CD4-positive, alpha-beta T cell treated with Interleukin-1 beta for 1 hour (primary cell): ENCODE measurements at places on chromosomes 11 and 22.

- DNase-seq, result no peak
Observed at GRCh38 chr11:104134745-104135144, 29.2 kb downstream of the PDGFD start.

DNA sequence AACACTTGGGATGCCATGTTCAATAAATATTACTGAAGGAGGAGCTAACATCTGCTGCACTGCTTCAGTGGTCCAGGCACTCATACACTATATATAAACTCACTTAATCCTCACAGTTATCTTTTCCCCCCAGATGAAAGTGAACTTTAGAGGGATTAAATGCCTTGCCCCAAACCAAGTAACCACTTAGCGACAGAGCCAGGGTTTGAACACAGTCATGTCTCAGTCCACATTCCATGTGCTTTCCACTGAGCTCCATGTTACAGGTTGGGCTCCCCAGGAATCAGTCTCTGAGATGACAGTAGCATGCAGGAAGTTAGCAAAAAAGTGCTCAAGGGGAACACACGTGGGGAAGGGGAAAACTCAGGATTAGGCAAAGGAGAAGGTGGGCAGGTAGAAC lies 59.3 kb downstream of the ENDOD1 start:
- no peak for DNase-seq

- peak; percentile 67 for DNase-seq
Observed at GRCh38 chr22:39308614-39309363, 10.6 kb downstream of the RPL3 start.

GRCh38 chr11:69582756-69583467 lies 58.0 kb upstream of the CCND1 start:
- DNase-seq, result no peak

DNA sequence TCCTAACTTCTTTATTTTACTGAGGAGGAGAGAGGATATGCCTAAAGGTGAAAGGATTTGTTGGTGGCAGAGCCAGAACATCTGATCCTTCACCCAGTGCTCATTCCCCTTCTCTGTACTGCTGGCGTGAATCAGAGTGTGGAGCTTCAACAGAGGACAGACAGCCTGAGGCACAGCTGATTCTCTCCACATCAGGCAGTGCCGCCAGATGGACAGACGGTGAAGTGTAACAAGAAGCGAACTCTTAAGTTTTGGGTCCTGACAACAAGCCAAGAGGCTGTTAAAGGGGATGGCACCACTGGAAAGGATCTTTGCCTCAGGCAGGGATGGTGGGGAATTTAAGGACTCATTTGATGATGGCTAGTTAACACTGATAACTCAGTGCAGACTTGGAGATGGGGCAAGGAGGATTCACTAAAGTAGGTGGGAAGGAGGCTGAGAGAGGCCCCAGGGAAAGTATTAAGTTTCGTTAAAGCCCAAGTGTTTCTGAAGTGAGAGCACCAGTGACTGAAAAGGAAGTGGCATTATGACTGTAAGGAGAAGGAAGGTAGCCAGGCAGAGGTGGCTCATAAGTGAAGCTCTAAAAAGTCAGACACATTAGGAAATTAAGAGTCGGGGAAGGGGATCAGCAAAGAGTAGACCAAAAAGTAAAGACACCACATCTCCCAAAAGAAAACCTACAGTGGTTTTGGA lies 81.3 kb downstream of the CLPB start:
- no peak for DNase-seq

DNA sequence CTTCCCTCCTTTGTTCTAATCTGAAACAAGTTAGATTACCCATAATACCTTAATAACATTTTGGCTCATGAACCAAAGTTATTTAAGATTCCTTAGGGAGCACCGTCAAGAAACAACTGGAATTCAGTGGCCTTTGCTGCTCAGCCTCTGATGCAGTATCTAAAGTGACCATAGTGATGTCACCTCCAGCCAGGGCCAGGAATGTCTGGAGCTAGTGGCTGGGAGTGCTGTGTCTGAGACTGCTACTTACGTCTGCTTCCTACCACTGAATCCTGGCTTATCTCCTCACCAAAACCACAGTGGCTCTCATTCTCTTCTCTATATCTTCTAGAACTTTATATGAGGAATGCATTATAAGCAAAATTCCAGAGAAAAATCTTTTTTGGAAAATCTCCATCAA lies 658.0 kb downstream of the DLG2 start:
- no peak for DNase-seq

- no peak for DNase-seq
Observed at GRCh38 chr22:42993651-42994275, 21.2 kb downstream of the PACSIN2 start.

DNA sequence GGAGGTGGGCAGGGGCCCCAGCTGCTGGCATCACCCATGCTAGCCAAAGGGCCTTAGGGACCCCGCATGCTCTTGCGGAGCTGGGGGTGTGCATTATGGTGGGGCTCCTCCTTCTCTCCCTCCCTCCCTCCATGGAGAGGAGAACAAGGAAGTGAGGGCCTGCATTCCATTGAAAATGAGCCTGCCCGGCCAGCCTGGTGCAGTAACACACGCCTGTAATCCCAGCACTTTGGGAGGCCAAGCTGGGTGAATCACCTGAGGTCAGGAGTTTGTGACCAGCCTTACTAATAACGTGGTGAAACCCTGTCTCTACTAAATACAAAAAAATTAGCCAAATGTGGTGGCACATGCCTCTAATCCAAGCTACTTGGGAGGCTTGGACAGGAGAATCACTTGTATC lies 22.4 kb downstream of the SNAP29 start:
- no peak for DNase-seq

GRCh38 chr11:27722953-27723344 lies 22.7 kb upstream of the BDNF start:
- DNase-seq, result no peak

- no peak for DNase-seq
Observed at GRCh38 chr11:29324328-29324727, 692.5 kb downstream of the KCNA4 start.

DNA sequence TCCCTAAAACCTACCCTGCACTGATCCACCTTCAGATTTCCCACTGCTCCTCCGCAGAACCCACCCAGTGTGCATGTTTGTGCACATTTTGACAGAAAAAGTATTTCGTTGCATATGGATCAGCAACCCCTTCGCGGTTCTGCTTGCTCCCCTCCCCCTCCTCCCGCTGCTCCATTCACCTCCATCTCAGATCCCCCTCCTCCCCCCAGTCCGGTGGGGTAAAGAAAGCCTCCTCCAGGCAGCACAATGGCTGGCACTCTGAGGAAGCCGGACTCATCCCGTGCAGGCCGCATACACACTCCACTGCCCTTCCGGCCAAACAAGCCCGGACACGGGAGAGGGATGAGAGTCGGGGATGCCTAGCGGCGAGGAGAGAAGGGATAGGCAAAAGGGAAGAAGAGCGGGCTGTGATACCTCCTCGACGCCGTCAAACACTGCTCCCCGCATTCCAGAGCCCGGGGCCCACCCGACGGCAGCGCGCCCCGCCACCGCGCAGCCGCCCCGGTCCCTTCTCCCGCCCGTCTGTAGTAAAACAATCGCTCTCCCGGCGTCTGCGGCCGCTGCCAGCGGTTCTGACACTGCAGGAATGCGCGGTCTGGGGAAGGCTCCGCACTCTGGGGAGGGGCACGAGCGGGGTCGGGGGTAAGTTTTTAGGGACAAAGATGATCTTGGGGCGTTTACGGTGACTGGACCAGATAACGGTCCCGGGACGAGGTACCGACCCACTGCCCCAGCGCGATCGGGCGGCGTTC lies 915 bp downstream of the FEZ1 start:
- peak; percentile 10 for DNase-seq

- DNase-seq, result no peak
Observed at GRCh38 chr11:124943254-124943616, 7.4 kb upstream of the HEPACAM start.

- DNase-seq, result peak; percentile 57
Observed at GRCh38 chr11:35126000-35126878, 12.7 kb upstream of the CD44 start.

GRCh38 chr22:47586946-47587345 lies 824.5 kb downstream of the TBC1D22A start:
- no peak for DNase-seq

GRCh38 chr11:23570828-23571227 lies 710.6 kb upstream of the CCDC179 start:
- DNase-seq, result no peak

GRCh38 chr11:83238111-83238510 lies 44.6 kb downstream of the ANKRD42 start:
- no peak for DNase-seq

DNA sequence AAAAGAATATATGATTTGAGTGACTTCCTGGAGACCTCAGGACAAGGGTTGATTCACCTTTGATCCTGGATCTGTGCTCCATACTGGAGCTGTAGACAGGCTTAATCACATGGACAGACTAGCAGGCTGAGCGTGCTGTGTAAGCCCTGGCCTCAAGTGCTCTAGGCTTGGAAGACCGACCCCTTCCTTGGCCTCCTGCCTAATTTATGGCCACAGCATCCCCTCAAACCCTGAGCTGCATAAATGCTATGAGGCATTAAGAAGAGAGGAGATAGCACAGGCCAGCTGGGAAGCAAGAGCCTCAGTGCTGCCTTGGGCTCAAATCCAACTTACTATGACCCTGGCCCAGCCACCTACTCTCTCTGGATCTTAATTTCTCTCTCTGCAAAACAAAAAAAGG lies 385.1 kb downstream of the BUD13 start:
- no peak for DNase-seq

DNA sequence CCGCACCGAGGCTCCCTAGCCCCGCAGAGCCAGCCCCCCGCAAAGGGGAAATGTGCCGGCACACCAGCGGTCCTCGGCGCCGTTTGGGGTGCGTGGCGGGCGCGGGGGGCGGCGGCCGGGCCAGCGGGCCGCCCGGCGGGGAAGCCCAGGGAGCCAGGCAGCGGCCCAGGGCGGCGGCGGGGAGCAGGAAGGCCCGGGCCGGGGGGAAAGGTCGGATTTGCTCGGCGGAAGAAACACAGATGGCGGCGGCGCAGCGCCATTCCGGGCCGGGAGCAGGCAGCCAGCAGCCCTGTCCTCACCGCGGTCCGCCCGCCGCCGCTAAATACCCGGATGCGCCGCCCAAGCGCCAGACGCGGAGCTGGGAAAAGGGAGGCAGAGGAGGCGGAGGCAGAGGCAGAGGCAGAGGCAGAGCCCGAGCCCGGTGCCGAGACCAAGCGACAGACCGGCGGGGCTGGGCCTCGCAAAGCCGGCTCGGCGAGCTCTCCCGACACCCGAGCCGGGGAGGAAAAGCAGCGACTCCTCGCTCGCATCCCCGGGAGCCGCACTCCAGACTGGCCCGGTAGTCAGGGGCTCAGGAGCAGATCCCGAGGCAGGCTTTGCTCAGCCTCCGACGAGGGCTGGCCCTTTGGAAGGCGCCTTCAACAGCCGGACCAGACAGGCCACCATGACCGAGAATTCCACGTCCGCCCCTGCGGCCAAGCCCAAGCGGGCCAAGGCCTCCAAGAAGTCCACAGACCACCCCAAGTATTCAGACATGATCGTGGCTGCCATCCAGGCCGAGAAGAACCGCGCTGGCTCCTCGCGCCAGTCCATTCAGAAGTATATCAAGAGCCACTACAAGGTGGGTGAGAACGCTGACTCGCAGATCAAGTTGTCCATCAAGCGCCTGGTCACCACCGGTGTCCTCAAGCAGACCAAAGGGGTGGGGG lies 2.6 kb upstream of the GCAT start:
- DNase-seq, result peak; percentile 75

DNA sequence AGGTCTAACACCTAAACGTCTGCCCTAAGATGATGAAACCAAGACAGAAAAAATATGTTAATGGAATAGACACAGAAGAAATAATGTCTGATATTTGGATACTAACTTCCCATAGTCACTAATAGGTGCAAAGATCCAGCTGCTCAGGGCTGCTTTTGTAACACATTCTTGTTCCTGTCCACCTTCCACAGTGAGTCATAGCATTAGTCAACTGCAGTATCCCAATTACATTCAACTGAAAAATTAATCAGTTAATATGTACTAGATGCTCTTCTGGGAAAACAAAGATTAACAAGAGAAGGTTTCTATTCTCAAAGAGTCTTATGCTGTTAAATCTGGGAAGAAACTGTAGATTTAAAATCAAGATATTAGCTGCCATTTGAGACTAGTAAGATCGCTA lies 47.6 kb downstream of the HEPHL1 start:
- DNase-seq, result no peak
